ENCODE measurements at places on chromosomes 5 and 9.

DNA sequence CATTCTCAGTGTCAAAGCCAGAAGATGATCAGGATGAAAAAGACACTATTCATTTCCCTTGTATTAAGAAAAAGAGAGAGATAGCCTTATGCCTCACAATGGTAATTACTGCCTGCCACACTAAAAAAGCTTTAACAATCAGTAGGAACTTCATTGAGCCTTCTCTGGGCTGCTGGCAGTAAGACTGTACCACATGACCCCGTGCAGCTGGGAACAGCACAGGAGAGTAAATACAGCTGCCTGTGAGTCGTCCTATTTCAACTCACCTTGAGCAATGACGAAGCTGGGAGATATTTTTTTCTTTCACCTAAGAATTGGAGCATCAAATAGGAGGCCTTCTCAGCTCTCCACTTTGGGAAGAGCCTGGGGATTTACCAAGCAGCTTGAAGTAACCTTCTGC, 316.3 kb downstream of the GABRB2 start:
- no peak overlapping the region for H3K4me3 ChIP-seq
- no peaks in the 10 kb centered on the region for H3K4me1 ChIP-seq
- no peak overlapping the region for H3K27ac ChIP-seq
- DNase-seq = no peak

DNA sequence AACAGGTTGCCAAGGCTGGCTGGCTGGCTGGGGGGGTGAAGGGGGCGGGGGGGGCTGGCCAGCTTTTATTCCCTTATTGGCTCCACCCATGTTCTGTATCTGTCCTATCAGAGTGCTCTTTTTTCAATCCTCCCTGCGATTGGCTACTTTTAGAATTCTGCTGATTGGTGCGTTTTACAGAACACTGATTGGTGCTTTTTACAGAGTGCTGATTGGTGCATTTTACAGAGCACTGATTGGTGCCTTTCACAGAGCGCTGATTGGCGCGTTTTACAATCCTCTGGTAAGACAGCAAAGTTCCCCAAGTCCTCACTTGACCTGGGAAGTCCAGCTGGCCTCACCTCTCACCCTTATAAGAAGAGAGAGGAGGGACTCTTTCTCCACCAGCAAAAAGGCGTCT, 175.9 kb downstream of the ERCC6L2 start:
- H3K36me3 ChIP-seq = peaks cover 2% of the 10 kb centered on the region
- H3K27me3 ChIP-seq = peaks cover 11% of the 10 kb centered on the region
- DNase-seq = no peak
- no peak overlapping the region for H3K27ac ChIP-seq
- no peaks in the 10 kb centered on the region for H3K4me1 ChIP-seq

- H3K4me3 ChIP-seq = no peak overlapping the region
- peaks cover 3% of the 10 kb centered on the region for H3K4me1 ChIP-seq
- peaks cover 6% of the 10 kb centered on the region for H3K27me3 ChIP-seq
- H3K36me3 ChIP-seq = no peaks in the 10 kb centered on the region
- DNase-seq = no peak
- no peak overlapping the region for H3K27ac ChIP-seq
Observed at GRCh38 chr5:1028481-1029281, 20.1 kb downstream of the NKD2 start.

DNA sequence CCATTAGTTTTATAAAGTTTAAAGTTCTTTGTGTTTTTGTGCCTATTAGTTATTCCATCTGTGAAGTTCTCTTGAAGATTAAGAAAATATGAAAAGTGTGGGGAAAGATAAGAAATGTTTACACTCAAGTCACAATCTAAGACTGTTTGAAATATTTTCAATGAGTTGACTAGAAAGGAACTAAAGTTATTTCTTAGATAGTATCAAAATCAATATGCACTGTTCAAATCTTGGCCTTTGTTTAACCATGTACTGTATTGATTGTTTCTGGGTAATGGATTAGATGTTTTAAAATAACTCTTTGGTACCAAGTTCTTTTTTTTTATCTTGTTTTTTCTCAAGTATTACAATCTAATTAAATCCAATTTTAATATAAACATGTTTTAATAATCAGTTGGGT, 46.0 kb downstream of the SMC5 start:
- H3K4me3 ChIP-seq = no peak overlapping the region
- no peak for DNase-seq

GRCh38 chr5:169258372-169259000, 42.5 kb downstream of the SLIT3 start:
- DNase-seq = no peak
- H3K27ac ChIP-seq = no peak overlapping the region
- H3K36me3 ChIP-seq = no peaks in the 10 kb centered on the region
- no peak overlapping the region for H3K4me3 ChIP-seq
- H3K4me1 ChIP-seq = no peaks in the 10 kb centered on the region

DNA sequence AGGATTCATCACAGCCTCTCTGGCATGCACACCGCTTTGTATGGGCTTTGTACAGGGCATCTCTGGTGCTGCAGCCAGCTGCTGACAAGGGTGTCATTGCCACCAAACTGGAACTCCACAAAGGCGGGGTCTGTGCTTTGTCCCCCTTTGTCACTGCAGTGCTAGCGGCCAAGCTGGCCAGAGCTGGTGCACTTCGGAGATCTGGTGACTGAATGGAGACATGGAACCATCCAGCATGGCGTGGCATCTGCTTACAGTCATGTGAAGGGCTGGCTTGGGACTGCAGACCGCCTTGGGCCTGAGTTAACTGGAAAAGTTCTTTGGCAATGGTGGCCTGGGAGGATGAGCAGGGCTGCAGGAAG, 18.7 kb upstream of the COL5A1 start:
- no peaks in the 10 kb centered on the region for H3K36me3 ChIP-seq
- no peak overlapping the region for H3K27ac ChIP-seq
- H3K4me3 ChIP-seq = no peak overlapping the region
- no peaks in the 10 kb centered on the region for H3K4me1 ChIP-seq

Measured in T-helper 17 cell (primary cell).